ENCODE measurements at places on chromosomes 13 and 19.

- no peak for DNase-seq
Observed at GRCh38 chr13:77857531-77858209, 61.0 kb downstream of the EDNRB start.

DNA sequence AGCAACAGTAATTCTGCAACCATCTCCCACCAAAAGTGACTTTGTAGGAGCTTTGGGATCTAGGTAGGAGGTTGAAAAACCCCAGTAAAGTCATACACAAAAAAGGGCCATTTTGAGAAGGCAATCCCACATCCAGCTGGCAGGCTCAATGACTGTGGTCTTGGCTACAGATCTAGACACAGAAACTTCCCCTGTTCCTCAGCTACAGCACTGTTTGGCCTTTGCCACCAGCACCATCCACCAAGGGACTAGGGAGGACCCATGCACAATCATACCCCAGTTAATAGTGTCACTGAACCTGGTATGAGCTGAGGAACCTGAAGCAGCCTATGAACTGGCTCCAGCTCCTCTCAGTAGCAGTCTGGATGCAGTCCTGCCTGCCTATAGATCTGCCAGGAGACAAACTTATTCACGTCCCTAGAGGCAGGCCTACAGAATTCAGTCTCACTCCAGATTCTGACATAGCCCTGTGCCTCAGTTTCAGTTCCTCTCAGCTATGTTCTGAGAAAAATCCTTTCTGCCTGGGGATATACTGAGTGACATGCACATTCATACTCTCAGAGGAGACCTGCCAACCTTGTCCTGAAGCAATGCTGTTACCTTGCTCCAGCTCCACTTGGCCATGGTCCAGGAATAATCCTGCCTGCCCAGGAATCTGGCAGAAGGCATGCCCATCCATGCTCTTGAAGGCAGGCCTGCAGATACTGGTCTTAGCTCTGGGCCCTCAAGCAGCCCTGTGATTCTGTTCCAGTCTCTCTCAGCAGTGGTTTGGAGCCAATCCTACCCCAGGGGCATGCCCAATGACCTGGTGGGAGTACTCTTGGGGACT is 2048.3 kb upstream of the PCDH20 start:
- no peak for DNase-seq

DNA sequence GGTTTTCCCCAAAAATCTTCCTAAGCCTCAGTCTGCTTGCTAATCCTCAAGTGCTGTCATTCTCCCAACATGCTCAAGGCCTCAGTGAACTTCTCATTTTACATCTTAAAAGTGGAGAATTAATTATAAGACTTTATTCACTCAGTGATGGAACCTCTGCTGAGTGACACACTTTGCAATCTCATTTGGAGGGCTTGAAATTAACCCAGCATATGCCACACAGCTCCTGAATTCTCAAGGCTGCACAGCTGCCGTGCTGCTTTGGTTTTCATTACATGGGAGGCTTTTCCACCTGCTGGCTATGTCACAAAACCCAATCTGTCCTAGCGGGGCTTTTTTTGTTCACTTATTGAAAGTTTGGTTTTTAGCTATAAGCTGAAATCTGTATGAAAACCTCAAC is 28.3 kb upstream of the SERPINE3 start:
- DNase-seq = no peak

DNA sequence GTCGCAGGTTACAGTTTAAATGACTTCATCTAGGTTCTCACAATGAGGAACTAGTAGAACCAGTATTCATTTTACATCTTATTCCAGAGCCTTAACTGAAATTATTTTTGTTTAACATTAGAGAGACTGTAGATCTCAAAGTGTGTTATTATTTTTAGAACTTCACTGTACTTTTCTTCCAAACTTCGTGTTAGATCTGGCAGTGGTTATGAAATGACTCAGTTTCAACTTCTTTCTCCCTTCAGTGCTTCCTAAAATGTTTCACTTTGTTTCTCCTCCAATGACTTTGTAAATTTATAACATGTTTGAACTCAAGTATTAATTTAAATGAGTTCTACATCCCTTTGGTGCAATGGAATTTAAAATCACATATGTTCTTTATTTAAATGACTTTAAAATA is 139.3 kb downstream of the PCDH9 start:
- no peak for DNase-seq

DNA sequence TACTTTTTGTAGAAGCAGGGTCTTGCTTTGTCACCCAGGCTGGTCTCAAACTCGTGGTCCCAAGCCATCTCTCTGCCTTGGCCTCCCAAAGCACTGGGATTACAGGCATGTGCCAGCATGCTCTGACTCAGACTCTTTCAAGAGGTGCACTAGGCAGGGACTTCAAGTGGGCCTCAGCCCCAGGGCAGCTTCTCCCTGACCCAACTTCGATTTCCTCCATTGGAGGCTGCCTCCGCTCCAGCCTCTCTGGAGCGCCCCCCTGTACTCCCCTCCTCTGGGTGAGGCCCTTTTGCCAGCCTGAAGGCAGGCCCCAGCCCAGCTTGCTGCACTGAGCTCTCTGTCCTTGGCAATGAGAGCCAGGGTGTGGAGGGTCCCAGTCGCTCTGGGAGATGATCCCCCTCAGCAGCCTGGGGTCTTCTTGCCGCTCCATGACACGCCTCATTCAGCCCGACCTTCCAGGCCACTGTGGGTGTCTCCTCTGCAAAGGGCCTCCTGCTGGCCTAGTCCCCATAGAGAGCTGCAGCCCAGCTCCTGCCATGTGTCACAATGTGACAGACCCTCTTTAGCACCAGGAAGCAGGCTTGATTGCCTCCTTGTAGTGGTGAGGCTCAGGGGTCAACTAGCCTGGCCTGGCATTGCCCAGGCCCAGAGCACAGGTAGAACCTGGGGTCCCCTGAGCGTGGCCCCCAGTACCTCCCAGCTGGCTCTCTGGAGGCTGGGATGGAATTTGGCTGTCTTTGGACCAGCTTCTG is 16.4 kb downstream of the CARM1 start:
- DNase-seq = no peak

DNA sequence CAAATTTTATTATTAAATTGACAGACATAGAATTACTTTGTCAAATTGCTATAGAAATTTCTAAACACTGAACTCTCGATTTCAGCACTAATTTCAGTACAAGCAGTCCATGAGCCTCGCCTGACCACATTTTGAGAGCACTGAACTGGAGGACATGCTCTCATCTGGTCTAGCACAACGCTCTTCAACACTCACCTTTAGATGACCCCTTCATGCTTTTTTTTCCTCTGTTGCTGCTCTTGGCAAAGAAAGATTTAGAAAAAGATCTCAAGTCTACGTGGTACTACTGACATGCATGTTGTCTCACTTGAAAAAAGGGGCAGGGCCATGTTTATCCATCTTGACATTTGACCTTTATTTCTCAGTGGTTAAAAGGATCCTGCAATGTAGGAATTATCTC is 981.5 kb downstream of the DIAPH3 start:
- no peak for DNase-seq

DNA sequence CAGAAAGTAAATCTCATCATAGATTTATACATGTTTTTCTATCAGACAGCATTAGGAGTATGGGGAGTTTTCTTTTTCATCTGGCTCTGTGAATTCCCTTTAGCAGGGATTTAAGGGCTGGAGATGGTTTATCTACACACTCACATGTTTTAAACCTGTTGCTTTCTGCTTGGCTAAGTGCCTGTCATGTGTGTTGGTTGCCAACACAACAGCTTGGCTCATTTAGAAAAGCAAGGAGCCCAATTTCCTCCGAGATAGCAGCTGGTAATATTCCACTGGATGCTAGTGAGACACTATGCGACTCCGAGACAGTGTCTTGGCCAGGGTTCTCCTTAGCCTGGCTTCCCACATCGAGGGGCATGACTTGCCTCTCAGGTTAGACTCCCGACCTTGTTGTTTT is 83.3 kb downstream of the KLF5 start:
- no peak for DNase-seq

GRCh38 chr19:6352381-6353165 is 8.8 kb upstream of the CLPP start:
- DNase-seq = no peak

- DNase-seq = no peak
Observed at GRCh38 chr19:42155796-42156195, 23.6 kb upstream of the POU2F2 start.

- no peak for DNase-seq
Observed at GRCh38 chr19:339262-339887, 5.2 kb downstream of the MIER2 start.

DNA sequence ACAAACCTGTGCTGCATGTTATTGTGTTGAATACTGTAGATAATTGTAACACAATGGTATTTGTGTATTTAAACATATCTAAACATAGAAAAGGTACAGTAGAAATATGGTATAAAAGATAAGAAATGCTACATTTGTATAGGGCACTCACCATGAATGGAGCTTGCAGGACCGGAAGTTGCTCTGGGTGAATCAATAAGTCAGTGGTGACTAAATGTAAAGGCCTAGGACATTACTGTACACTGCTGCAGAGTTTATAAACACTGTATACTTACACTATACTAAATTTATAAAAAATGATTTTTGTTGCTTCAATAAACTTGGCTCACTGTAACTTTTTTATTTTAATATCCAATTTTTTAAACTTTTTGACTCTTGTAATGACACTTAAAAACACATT is 34.4 kb downstream of the LMO7 start:
- no peak for DNase-seq

DNA sequence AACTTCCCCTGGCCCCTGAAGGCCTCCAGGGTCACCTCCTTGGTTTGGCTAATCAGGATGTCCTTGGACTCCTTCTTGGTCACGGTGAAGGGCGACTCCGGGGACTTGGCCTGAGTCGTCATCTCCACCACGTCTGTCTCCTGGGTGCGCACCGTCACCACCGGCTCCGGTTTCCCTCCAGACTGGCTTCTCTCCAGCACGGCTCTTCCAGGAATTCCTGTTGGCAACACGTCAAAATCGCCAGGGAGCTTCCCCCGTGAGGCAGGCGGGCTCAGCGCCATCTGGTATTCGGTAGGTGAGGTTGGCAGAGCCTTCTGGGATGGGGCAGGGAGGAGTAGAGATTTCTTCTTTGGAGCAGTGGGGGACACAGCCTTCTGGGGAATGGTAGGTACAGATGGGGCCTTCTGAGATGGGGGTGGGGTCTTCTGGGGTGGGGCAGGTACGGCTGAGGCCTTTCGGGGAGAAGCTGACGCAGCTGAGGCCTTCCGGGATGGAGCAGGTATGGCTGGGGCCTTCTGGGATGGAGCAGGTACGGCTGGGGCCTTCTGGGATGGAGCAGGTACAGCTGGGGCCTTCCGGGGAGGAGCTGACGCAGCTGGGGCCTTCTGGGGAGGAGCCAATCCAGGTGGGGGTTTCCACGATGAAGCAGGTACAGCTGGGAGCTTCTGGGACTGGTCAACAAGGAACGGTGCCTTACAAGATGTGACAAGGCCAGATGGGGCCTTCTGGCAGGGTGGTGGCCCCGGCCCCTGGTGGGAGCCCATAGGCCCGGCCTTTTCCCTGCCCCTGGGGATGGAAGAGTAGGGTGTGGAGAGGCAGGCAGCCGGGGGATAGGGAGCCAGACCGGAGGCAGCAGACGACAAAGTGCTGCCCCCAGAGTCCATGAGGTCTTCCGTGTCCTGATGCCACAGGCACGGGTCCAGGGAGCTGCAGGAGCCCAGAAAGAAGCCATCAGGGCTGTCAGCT is 3.8 kb downstream of the GARIN5B start:
- no peak for DNase-seq

- DNase-seq = no peak
Observed at GRCh38 chr13:95677564-95678266, 776 bp downstream of the DNAJC3 start.

DNA sequence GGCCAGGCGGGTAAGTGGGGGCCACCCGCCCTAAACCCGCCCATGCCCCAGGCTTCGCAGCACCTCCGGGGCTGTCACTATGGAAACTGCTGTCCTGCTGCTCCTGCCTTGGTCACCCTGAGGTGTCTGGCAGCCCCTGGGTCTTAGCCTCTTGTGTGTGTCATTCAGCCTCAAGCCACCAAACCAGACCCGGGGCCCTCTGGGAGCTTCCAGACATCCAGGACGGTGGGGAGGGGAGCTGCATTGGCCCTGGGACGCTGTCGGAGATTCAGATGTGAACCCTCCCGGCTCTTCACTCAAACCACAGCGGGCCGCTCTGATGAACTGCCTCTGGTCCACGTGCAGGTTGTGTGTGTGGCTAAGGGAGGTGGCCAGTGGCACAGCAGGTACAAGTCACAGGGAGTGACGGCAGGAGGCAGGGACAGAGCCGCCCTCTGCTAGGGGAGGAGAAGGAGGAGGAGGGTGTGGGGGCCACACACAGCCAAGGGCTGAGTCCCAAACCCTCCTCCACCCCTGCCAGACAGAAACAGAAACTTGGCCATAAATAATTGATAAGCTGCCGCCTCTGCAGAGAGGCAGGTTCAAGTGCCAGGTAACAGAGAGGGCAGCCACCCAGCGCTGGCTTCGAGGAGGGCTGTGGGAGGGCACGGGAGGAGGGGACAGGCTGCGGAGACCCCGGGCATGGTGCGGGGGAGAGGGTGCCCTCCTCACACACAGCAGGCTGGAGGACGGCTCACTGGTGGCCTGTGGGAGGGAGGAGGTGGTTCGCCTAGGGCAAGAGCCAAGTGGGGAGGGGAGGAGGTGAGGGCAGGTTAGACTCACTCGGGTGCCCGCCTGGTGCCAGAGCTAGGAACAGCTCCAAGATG is 8.0 kb downstream of the NANOS3 start:
- DNase-seq = no peak

DNA sequence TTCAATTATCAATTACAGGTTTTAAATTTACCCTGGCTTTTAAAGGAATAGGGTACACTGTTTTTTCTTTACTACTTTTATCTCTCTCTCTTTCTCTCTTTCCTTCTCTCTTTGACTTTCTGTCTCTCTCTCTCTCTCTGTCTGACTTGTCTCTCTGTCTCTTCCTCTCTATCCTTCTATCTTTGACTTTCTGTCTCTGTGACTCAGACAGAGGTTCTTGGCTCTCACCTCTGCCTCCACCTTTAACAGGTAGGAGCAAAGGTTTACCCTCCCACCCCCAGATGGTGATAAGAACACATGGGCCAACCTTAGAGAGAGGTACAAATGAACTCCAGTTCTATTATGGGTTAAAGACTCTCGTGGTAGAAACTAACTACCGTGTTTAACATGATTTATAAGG is 20.3 kb upstream of the FAM124A start:
- no peak for DNase-seq

DNA sequence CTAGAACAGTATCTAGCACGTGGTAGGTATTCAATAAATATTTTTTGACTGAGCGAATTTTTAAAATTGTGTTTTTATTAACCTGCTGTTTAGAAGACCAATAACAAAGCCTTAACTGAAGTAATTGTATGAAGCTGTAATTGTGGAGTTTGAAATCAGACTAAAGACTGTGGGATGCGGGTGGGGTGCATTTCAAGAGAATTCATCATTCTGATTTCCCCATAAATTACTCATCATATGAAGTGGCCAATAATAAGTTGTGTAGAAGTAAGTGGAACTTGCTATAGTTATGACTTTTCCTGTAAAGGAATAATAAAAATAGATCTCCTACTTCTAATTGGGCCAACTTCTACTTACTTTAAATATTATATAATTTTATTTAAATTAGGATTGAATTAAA is 449.3 kb downstream of the PCDH9 start:
- no peak for DNase-seq

All from stimulated activated CD8-positive, alpha-beta memory T cell treated with anti-CD3 and anti-CD28 coated beads, Interleukin-15, amount 100 ng/mL, for 4 hours (primary cell).